ENCODE measurements at places on chromosomes 2 and 18.

- no peak for DNase-seq
These were observed 36.9 kb downstream of the KIF1A start for GRCh38 chr2:240782886-240783818.

DNA sequence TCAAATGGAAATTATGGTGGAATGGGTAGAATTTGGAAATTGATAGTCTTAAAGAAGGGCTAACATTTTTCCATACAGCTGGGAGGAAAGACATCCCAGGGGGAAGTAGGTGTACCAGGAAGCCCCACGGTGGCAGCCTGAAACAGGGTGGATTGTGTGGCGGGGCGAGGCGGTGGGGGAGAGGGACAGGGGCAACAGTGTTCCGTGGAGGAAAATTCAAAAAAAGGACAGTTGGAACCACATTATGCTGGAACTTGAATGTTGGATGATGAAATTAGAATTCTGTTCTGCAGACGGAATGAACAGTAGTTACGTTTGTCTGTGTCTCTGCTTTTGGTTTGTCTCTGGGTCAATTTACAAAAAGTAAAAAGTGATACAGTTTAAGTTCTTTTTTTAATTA lies 10.6 kb upstream of the CIB4 start:
- DNase-seq = no peak

DNA sequence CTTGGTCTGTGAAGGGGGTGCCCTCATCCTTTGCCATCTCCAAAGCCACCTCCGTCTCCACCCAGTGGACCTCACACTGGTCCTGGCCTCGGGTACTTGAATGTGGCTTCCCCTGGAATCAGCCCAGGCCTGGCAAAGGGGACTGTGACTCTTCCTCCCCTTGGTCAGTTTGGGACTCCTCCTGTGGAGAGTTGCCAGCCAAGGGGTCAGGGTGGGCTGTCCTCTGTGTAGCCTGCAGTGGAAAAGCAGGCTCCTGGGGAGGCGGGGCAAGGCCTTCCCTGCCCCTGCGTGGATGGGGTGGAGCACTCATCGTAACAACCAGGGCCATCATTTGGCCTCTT lies 59.8 kb downstream of the INHBB start:
- DNase-seq = no peak

DNA sequence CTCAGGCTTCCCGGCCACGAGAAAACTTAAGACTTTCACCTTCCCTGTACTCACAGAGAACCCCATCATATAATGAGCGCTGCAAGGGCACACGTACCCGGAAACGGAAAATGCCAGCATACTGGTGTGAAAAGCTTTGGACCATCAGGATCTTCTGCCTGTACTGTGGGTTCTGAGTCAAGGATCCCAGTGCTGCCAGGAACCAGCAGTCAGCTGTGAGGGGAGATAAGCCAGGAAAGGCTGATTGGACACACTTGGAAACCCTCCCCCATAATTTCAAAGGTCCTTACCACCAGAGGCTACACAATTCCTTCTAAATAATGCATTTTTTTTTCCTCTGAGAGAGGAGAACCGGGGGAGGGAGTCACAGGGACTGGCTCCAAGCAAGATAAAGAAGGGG lies 31.4 kb downstream of the CAPN13 start:
- no peak for DNase-seq

GRCh38 chr2:138474100-138474825 lies 27.3 kb upstream of the SPOPL start:
- DNase-seq = no peak

- DNase-seq = no peak
These were observed 78.3 kb upstream of the TLK1 start for GRCh38 chr2:171238946-171239345.

GRCh38 chr2:177169810-177170514 lies 42.6 kb upstream of the HNRNPA3 start:
- DNase-seq = no peak

DNA sequence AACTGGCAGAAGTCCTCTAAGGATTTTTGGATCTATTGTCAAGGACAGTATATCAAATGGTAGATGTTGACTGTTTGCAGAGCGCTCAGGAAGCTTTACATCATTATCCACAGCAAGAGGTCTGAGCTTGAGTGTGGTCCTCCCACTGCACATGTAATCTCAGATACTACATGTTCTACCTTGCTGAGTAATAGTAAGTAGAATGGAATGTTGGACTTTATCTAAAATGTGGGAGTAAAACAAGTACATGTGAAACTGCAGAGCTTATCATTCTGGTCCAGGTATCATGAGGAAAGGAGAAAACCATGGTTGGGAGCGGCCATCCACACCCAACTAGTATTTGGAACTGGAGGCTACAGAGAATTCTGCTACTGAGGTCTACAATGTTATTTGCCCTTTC lies 19.3 kb upstream of the CD28 start:
- no peak for DNase-seq

GRCh38 chr2:58042486-58042970 lies 4.1 kb upstream of the VRK2 start:
- no peak for DNase-seq

DNA sequence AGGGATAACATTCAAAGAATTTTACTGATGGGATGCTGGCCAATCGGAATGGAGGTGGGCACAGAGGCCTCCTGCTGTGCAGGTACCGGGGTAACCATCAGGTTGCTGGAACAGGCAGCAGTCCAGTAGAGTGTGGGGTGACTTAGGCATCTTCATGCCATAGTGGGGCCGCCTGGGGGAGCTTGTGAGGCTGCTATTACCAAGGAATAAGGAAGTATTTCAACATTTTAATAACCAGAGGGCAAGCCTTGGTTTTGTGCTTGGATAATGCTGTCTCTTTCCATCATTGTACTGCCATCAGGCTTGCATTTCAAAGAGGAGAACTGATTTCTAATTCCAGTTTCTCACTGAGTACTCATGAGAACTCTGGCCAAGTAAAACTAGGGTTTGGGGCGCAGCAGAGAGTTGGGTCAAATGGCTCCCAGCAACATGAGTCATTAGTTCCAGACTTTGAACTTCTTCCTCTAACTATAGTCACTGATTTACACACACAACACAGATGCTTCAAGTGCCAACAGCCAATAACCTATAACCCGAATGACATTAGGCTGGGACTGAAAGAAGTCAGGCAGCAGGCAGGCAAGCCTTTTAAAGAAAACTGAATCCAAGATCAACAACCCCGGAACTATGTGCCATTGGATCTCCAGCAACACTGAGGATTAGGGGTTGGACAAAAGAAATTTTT lies 56.1 kb upstream of the FHL2 start:
- DNase-seq = peak; percentile 54

DNA sequence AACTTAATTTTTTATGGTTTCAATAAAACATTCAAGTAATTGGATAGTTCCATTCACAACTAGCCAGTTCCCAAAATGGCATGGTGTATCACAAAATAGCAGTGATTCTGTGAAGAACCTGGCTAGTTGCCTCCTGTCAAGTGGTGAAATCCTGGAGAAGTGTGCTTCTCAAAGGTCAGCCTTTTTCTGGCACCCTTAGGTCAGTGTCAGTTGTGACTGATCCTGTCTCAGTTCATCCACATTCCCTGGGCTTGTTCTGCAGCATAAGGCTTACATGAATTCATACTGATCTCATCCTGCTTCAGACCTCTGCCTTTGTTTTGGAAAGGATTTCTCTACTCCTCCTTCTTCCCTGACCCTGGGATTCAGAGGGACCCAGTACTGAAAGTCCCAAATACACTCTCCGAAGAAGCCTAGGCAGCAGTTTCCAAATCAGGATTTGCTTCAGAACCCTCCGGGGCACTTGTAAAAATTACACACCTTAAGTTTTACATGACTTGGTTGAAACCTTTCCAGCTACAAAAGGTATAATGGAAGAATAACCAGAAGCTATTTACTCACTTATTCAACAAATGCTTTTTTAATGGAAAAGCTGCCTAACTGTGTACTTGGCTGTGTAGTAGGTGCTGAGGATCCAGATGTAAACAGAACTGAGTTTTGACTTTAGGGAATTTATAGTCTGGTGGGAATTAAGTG lies 11.0 kb downstream of the MAP3K20 start:
- no peak for DNase-seq

DNA sequence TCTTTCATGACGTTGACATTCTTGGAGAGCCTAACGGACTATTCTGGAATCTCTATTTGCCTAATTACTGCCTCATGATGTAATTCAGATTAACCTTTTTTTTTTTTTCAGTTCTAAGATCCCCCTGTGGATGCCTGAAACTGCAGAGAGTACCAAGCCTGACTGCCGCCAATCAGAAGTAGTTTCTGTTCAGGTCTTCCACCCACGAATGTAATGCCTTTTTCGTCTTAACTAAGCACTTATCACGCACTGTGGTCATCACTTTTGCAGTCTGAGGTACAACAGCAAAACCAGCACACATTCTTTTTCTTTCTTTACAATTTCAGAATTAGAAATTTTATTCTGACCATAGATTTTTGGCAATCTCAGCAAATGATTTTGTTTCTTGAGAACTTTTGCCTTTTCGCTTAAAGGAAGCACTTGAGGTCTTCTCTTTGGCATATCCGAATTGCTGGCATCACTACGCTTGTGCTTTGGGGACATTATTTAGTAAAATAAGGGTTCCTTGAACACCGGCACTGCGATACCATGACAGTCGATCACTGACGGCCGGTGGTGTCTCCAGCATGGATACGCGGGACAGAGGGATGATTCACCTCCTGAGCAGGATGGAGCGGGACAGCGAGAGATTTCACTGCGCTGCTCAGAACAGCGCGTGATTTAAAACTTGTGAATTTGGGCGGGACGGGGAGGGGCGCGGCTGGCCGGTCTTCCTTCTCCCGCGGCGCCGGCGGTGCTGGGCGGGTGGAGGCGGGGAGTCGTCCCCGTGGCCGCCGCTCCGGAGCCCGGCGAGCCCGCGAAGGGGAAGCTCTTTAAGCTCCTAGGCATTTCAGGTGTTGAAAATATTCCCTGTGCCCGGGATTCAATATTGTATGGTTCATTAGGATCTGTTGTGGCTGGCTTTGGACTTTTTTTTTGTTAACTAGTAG lies 32.0 kb upstream of the GPR55 start:
- peak; percentile 57 for DNase-seq

DNA sequence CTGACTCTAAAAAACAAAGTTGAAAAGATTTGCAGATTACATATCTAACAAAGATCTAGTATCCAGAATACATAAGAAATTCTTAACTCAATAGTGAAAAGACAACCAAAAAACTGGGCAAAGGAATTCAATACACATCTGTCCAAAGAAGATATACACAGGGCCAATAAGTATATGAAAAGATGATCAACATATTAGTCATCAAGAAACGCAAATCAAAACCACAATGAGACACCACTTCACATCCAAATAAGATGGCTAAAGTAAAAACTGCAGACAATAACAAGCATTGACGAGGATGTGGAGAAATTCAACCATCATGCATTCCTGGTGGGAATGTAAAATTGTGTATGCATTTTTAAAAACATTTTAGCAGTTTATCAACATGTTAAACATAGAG lies 256.0 kb downstream of the EIPR1 start:
- DNase-seq = no peak

DNA sequence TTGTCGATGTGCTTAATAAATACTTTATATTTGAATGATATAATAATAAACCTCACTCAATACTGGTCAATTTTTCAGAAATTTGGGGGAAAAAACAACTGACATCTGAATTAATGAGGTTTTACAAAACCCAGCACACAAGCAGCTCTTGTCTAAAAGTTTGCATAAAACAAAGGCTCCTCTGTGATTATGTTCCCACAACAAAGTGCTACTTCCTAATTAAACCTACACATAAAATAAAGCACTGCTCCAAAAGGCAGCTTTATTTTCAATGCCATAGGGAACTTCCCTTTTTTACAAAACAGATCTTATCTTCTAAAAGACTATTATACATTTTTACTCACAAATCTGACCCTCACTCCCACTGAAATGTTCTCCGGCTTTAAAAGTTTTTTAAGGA lies 47.1 kb downstream of the LAMA1 start:
- no peak for DNase-seq

DNA sequence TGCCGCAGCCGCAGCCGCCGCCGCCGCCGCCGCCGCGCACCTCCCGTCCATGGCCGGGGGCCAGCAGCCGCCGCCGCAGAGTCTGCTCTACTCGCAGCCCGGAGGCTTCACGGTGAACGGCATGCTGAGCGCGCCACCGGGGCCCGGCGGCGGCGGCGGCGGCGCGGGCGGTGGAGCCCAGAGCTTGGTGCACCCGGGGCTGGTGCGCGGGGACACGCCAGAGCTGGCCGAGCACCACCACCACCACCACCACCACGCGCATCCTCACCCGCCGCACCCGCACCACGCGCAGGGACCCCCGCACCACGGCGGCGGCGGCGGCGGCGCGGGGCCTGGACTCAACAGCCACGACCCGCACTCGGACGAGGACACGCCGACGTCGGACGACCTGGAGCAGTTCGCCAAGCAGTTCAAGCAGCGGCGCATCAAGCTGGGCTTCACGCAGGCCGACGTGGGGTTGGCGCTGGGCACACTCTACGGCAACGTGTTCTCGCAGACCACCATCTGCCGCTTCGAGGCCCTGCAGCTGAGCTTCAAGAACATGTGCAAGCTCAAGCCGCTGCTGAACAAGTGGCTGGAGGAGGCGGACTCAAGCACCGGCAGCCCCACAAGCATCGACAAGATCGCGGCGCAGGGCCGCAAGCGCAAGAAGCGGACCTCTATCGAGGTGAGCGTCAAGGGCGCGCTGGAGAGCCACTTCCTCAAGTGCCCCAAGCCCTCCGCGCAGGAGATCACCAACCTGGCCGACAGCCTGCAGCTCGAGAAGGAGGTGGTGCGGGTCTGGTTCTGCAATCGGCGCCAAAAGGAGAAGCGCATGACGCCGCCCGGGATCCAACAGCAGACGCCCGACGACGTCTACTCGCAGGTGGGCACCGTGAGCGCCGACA lies 2.4 kb downstream of the POU3F3 start:
- DNase-seq = no peak

GRCh38 chr2:208570851-208571763 lies 164.5 kb downstream of the PTH2R start:
- DNase-seq = no peak

DNA sequence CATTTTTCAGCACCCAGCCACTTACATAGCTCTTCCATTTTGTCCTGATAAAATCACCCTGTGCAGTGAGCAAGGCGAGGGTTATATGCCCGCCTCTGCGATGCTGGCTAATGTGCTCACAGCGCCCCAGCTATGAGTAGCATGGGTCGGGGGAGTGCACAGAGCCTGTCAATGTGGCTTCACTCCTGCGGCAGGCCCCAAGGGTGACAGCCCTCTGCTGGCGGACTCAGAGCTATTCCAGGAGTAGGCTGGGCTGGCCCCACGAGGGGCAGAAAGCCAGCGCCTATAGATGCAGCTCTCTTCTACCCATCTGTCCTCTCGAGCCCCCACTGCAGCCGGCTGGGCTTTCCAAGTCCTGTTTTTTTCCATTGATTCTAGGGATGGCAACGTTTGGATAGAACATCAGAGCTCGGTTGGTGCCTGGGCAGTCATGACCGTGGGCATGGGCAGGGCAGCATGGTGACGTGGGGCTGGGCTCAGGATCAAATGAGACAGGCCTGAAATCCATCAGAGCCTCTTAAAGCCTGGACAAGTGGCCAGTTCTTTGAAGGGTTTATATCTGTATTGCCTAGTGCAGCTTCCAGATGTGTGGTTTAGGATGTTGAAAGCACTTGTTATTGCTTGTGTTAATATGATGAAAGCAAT lies 134.7 kb downstream of the MCFD2 start:
- DNase-seq = no peak

- no peak for DNase-seq
These were observed 14.2 kb upstream of the NR4A2 start for GRCh38 chr2:156346731-156347130.

- no peak for DNase-seq
These were observed 5.2 kb upstream of the NAGK start for GRCh38 chr2:71063216-71063615.

Data from ovary (tissue), 10 donors.